ENCODE measurements at places on chromosomes 3 and 15.
A peak's percentile ranks its signal among the peaks of the same experiment; 100 is the strongest.

DNA sequence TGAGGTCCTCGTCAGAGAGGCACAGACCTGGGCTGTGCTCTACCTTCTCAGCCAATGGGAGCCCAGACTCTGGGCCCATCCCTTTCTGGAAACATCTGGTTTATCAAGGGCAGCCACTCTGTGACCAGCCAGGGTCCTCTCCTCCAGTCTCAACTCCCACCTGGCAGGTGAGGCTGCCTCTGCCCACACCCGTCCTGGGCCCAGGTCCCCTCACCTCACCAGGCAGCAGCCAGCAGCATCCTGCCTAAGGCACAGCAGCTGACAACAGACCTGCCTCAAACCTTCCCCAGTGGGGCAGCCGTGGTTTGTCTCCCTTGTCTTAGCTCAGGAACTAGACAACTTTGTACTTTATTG is 8.7 kb upstream of the VIPR1 start:
- DNase-seq: no peak

DNA sequence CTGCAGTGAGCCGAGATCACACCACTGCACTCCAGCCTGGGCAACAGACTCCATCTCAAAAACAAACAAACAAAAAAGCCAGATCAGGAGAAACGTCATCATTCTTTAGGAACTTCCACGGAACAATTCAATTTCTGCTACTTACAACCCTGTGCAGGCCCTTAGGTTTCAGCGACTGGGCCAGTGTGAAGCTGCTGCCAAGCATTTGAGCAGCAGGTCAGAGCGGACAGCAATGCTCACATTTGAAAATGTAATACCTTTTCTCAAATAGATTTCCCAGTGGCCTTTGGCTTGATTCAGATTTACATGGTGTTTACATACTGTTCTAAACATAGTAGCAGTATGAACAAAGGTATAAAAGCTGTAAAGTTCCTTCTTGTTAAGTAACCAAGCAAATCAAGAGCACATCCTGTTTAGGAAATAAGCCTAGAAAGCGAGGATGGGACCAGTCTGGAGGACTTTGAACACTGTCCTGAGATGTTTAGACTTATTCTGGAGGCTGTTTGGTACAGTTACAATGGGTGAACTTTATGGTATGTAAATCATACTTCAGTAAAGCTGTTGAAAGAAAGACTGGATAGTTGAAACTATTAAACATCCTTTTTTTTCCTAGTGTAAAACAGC is 141.2 kb downstream of the HCN4 start:
- DNase-seq: no peak

DNA sequence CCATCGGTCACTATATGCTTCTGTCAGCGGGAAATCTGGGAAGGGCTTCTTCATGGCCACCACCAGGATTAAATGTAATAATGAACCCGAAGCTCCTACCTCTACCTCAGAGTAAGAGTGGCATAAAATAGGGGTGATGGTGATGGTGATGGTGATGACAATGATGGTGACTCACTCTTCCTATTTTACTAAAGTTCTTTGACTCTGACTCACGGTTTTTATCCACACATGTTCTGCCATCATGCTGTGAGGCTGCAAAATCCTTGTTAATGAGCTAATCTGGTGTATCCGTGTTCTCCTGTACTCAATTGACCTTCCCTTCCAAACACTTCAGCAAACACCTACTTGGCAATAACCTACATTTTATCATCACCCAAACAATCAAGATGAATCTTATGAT is 18.3 kb upstream of the FOXP1 start:
- DNase-seq: no peak

DNA sequence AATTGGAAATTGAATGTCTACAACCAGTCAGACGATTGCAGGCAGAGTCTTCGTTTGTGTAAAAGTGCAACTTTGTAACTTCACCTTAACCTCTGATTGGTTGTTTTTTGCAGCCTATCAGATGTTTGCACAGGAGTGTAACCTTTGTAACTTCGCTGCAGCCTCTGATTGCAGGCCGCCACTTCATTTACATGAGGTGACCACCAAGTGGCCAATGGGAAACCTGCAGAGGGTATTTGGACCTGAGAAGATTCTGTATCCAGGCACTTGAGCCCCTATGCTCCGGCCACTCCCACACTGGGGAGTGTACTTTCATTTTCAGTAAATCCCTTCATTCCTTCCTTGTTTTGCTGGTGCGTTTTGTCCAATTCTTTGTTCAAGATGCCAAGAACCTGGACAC is 68.1 kb upstream of the PFN2 start:
- DNase-seq: no peak

DNA sequence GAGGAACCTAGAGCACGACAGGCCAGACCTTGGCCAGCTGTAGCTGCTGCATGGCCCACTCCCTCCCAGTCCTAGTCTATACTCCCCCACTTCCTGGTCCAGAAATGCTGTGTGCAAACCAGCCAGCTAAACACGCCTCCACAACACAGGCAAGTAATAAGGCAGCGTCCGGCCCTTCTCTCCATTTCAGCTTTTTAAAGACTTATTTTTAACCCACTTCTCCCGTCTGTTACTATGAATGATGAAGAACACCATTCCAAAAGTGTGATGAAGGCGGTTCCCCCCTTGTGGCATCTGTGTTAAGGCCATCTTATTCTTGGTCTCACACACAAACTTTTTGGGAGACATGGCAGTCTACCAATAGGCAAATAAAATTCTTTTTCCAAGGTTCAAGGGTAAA is 164.1 kb upstream of the CHRNA7 start:
- no peak for DNase-seq

GRCh38 chr3:187946163-187946691 is 201.0 kb upstream of the BCL6 start:
- DNase-seq: peak; percentile 90

DNA sequence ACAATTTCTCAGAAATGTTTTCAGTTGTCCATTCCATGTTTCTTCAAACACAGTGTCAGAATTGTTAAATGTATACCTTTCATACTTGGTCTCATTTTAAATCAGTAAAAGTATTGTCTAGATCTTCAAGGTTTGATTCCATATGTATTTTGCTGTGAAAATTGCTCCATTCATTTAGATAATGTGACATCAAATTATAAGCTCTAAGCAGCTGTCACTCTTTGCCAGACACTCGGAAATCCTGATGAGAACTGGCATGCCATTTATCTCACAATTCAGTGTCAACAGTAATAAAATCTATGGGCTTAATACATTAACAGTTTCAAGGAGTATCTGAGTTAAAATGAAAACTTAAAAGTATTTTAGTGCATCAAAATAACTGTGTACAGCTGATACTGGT is 1025.3 kb upstream of the EPHA6 start:
- DNase-seq: no peak

GRCh38 chr3:78863306-78864203 is 904.2 kb downstream of the ROBO1 start:
- DNase-seq: no peak

GRCh38 chr3:147371140-147371539 is 35.2 kb downstream of the ZIC4 start:
- no peak for DNase-seq

GRCh38 chr3:180040966-180041365 is 4.2 kb upstream of the PEX5L start:
- no peak for DNase-seq

- no peak for DNase-seq
These were observed 134.6 kb downstream of the MEIS2 start for GRCh38 chr15:36965570-36966342.

DNA sequence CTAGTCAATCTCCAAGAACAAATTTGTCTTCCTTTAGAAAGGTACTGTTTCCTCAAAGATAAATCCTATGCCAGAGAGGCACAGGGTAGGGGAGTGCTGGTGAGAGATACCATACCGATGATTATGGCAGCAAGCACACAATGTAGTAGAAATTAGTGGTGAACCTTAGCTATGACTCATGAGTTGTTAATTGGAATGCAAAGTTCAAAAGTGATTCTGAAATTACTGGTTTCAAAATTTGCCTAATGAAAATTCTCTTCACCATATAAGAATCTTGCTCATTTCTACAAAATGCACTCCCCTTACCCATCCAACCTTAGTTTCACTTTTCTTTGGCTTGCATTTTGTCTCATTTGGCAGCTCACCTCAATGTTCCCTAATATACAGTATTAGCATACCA is 139.5 kb upstream of the SLC2A2 start:
- no peak for DNase-seq

GRCh38 chr15:51677452-51677851 is 3.9 kb upstream of the SCG3 start:
- no peak for DNase-seq

- DNase-seq: no peak
These were observed 43.2 kb downstream of the ARHGEF26 start for GRCh38 chr3:154164387-154164786.

DNA sequence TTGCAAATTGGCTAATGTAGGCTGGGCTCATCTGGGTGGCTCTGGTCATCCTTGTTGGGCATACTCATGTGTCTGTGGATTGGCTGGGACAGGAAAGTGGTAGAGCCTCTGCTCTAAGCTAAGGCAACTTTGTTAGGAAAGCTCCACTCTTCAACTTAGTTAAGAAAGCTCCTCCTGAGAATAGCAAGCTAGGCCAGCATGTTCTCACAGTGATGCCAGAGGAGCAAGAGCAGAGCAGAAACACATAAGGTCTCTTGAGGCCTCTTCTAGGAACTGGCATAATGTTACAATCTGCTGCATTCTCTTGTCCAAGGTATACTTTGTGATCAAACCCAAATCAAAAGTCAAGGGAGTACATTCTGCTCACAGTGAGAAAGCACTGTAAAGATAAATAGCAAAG is 158.6 kb upstream of the RORA start:
- DNase-seq: no peak

- no peak for DNase-seq
These were observed 5.8 kb upstream of the SUCNR1 start for GRCh38 chr3:151867666-151868065.

DNA sequence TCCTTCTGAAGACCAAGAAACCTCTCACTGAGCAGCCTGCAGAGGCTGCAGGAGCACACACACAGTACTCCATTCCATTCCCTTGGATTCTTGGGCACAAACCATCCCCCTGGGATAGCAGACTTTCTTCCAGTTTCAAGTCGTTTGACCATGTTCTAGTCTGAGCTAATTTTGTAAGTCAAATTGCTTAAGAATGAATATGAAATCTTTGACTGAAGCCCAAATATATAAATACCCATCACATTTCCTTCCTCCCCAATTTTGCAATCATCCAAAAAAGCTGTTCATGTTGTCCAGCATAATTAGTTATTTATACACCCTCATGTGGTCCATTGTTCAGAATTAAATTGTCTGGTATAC is 231.2 kb upstream of the TPRG1 start:
- no peak for DNase-seq

GRCh38 chr3:176032043-176032442 is 1165.2 kb downstream of the TBL1XR1 start:
- no peak for DNase-seq
